SK-N-SH treated with all-trans-retinoic acid at 6 μM for 48 hours (cell line): ENCODE measurements at places on chromosomes 2 and 18.
A peak's percentile ranks its signal among the peaks of the same experiment; 100 is the strongest.

DNA sequence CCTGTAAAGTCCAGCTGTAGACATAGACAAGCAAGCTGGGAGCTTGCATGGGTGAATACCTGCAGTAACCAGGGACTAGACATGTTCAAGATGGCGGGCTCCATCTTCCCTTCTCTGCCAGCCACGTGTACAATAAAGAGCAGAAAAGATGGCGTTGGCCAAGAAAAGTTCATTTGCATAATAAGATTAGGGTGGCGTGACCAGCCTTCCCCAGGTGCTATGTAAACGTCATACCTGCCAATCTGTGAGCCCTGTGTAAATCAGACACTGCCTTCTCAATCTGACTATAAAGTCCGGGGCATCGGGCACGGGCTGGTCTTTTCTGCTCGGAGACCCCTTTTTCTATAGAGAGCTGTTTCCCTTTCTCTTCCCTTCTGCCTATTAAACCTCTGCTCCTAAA is 101.6 kb upstream of the XPO1 start:
- ATAC-seq, result no peak

GRCh38 chr2:146489386-146489785 is 1355.4 kb upstream of the ACVR2A start:
- ATAC-seq, result no peak

- no peak for ATAC-seq
These were observed 83.2 kb downstream of the ZAP70 start for GRCh38 chr2:97796465-97797126.

GRCh38 chr2:65046633-65047407 is 9.4 kb upstream of the CEP68 start:
- ATAC-seq, result no peak

- ATAC-seq, result peak; percentile 65
These were observed 132.6 kb downstream of the VWC2L start for GRCh38 chr2:214543386-214543955.

DNA sequence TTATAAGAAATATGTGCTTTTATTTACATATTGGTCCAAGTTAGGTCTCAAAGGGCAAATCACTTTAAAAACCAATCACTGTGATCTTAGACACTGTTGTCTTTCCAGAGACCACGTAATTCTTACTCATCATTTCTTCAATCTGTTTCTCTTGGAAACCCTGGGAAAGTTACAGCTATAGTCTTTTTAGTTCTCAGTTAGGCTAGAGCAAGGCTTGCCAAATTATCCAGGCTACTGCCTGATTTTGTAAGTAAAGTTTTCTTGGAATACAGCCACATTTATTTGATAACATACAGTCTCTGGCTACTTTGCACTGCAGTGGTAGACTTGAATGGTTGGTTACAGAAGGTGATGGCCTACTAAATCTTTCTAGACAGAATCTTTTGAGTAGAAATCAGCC is 106.0 kb downstream of the KIAA1328 start:
- ATAC-seq, result no peak; the same call in 2 of the 3 replicates

GRCh38 chr2:241558532-241559322 is at the start of gene BOK:
Gene BOK, plus strand, starts transcription at chr2:241558745. Its CDS starts 739 bp downstream, at chr2:241559484.
- ATAC-seq, result peak; percentile 20

DNA sequence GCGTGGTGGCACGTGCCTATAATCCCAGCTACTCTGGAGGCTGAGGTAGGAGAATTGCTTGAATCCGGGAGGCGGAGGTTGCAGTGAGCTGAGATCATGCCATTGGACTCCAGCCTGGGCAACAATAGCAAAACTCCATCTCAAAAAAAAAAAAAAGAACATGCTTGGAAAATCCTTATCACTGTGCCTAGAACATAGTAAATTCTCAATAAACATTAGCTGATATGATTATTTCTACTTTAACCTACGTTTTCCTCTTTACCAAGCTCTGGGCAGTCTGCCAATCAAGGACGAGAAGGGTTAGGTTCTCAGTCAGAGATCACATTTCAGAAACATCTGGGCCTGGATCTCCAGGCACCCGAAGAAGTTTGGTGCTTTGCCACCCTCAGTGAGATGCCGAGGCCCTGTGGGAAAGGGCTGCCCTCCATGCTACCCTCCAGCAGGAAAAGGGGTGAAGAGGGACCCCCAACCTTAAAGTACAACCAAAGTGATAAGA is 107.7 kb downstream of the BCL11A start:
- ATAC-seq, result no peak

GRCh38 chr2:46873604-46874068 is 42.0 kb downstream of the MCFD2 start:
- peak; percentile 94 for ATAC-seq

DNA sequence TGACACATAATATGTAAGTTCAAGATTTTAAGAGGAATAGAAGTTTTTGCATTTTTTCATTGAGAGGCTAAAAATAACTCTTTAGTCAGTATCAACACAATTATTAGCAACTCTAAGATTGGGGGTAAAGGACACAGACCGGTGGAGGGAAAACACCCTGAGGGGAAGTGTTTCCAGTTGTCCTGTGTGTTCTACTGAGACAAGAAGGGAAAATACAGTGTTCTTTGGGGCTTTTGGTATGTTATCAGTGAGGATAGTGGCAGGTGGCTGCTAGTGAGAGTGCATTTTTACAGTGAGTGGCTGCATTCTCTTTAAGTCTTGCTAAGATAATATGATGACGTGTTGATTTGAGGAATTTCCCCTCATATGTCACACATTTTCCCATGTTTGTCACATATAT is 507.5 kb downstream of the PARD3B start:
- no peak for ATAC-seq

- ATAC-seq, result no peak
These were observed 1.4 kb downstream of the DES start for GRCh38 chr2:219419331-219420197.

GRCh38 chr18:9731380-9731779 is 23.3 kb downstream of the RAB31 start:
- ATAC-seq, result peak; percentile 79

DNA sequence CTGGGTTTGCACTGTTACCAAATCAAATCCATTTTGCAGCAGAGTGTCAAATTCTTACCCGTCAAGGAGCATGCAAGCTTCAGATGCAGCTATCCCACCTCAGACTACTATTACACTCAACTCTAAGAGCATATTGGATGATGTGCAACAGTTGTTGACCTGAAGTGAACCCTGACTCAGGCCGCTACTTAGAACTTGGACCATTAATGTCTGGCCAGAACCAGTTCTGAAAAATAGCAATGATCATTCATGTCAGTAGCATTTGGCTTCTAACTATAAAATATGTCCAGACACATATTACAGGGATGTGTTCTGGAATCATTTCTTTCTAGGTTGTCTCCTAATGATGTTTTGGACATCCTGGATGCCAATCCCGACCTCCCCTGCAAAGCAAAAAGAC is 135.5 kb upstream of the PKDCC start:
- no peak for ATAC-seq

- no peak for ATAC-seq
These were observed 2170.5 kb upstream of the PIK3C3 start for GRCh38 chr18:39784541-39784940.

DNA sequence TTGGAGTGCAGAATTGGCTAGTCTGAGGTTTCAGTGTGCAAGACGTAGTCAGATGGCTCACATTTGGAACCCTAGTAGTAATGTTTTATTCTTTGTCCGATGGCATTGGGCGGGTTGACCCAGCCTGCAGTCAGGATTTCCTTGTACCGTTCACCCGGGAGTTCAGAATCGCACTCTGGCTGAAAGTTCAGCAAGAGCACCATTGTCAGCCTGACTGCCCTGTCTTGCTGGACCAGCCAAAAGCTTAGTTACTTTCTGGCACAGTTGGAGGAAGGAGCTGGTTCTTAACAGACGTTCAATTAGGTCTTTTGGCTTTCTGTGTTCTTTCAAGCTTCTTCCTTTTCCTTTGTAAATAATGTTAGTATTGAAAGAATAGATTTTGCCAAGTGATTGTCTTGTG is 18.6 kb downstream of the RMC1 start:
- no peak for ATAC-seq

DNA sequence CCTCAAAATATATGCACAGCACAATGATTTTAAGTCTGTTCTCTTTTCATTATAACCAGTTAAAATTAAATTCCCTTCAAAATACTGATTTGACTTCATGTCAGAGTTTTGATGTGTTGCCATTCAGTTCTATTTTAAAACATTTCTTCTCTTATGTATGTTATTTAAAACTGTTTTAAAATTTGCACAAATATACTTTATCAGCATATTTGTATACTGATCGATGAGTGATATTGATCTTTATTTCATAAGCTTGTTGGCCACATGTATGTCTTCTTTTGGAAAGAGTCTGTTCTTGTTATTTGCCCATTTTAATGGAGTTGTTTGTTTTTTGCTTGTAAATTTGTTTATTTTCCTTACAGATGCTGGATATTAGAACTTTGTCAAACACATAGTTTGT is 496.3 kb upstream of the VWC2L start:
- ATAC-seq, result no peak

GRCh38 chr2:55107436-55107835 is 57.2 kb upstream of the RTN4 start:
- peak; percentile 47 for ATAC-seq

DNA sequence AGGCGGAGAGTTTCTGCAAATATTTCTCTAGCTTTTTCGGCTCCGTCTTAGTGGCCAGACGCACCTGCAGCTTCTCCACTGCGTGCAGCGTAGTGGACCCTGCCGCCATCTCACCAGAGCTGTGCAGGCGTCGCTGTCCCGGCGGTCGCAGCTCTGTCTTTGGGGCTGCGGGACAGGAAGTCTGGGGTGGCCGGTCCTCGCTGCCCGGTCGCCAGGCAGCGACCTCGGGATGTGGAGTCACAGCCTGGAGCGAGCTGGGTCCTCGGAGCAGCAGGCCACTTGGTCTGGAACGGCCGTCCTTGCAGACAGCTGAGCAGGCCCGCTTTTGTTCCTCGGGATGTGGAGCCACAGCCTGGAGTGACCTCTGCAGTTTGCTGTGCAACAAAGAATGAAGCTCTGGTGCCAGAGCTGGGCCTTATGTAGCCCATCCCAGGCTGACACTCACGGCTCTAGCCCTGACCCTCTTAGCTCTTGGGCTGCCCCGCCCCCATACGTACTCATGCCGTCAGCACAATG is at the start of gene ELOA2:
ELOA2 (minus strand) TSS at position 466 of the 516 bp plus-strand sequence; CDS start at position 109, 357 bp downstream.
- no peak for ATAC-seq

DNA sequence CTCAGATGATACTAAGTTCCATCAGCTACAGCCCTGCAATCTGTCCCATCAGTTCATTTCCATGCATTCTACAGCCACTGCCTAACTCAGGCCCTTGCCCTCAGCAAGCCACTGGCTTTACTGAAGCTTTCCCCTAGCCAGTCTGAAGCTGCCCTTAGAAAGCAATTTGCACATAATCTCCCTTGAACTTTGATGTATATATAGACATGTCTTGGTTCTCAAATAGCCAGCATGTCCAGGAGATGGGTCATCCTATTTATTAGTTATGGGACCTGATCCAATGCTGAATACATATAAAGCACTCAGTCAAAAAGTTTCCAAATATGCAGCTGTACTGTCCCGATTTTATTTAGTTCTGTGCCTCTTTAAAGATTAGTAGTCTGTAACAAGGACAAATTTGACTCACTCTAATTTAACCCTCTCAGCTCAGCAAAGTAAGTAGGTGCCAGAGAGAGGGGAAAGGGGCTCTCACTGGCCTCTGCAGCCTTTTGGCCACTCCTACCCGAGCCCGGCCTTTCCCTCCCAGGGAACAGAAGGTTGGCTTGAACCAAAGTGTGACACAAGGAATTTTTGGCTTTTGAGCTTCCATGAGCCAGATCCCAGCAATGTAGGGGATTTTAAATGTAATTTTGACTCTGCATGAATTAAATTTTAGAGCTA is 70.7 kb downstream of the CCDC93 start:
- peak; percentile 85 for ATAC-seq

- ATAC-seq, result no peak
These were observed 59.1 kb downstream of the ODC1 start for GRCh38 chr2:10388954-10389560.

- ATAC-seq, result peak; percentile 83
These were observed 50.1 kb downstream of the THUMPD2 start for GRCh38 chr2:39728941-39729351.

DNA sequence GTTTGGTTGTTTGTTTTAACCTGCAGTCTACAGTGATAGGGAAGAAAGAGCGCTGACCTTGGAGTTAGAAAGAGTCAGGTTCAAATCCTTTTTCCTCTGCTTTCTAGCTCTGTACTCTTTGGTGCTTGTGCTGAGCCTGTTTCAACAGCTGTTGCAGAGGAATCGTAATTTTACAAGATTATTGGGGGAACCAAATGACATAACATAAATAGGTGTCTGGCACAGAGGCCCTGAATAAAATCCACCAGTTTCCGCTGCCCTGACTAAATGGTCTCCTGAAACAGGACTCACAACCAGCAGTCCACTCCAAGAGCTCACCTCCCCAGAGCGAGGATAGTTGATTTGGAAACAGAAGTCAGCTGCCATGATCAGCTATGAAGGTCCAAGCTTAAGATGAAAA is 125.0 kb upstream of the CDC42EP3 start:
- ATAC-seq, result no peak
